D341Med (cell line): ENCODE measurements at places on chromosomes 5 and 9.

DNA sequence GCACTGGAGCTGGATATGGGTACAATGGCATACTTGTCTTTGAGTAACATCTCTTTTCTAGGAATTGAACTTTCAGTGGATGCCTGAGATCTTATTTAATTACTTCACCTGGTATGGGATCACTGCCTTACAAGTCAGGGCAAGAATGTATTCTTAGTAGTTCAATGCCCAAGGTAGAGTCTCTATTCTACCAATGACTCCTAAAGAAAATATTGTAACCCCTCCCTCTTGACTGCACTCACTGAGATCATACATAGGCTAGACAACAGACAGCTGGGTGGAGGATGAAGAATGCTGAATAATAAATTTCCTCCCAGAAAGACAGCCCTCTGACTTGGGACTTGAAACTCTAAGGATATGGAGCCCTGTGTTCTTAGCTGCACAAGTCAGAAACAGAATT lies 1216.3 kb upstream of the ACO1 start:
- no peak for DNase-seq

DNA sequence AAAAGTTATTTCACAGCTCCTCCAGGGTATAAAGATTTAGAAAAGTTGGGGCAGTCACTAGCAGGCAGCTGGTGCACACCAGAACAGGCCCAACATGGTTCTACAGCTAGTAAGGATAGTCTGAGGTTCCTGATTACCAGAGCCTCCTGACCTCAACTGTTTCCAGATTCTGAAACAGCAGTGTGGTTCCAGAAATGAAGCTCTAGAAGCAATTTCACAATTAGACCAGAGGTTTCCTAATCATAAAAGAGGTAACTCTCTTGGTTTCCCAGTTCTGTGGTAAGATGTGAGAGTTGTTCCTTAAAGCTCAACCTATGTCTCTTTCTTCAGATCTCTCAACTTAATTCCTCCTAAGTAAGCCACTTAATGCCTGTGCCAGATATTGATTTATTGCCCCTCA lies 11.9 kb downstream of the AGTPBP1 start:
- no peak for DNase-seq

DNA sequence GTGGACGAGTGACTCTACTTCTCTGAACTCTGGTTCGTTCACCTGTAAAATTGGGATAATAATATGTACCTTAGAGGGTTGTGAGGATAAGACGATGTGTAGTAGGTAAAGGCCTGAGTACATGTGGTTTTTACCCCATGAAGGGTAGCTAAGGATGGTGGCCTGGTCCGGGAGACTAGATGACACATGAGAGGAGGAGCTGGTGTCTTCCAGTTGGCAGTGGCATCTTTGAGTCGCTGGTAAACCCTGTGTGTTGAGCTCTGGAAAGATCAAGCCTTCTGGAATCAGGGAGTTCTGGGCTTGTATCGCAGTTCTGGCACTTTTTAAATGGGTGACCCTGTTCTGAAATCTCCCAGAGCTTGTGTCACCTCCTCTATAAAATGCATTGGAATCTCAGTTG lies 166.4 kb upstream of the ZNF618 start:
- no peak for DNase-seq

GRCh38 chr9:70120834-70121510 lies 77.3 kb downstream of the MAMDC2 start:
- peak; percentile 40 for DNase-seq

DNA sequence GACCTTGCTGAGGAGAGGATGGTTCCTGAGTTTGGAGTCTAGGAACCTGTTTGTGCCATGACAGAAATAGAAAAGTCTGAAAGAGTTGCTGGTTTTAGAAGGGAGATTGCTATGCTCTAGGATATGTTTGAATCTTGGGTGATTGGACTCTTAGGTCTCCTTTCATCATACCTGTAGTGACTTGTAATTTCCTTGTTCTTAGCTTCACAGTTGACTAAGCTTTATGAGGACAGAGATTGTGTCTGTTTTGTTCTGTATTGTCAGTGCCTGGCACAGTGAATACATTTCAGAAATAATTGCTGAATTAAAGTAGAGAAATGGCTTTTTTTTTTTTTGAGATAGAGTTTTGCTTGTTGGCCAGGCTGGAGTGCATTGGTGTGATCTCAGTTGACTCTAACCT lies 31.5 kb downstream of the GAPVD1 start:
- no peak for DNase-seq

- no peak for DNase-seq
Measured at GRCh38 chr9:33661176-33661575, 134.2 kb upstream of the PRSS3 start.

DNA sequence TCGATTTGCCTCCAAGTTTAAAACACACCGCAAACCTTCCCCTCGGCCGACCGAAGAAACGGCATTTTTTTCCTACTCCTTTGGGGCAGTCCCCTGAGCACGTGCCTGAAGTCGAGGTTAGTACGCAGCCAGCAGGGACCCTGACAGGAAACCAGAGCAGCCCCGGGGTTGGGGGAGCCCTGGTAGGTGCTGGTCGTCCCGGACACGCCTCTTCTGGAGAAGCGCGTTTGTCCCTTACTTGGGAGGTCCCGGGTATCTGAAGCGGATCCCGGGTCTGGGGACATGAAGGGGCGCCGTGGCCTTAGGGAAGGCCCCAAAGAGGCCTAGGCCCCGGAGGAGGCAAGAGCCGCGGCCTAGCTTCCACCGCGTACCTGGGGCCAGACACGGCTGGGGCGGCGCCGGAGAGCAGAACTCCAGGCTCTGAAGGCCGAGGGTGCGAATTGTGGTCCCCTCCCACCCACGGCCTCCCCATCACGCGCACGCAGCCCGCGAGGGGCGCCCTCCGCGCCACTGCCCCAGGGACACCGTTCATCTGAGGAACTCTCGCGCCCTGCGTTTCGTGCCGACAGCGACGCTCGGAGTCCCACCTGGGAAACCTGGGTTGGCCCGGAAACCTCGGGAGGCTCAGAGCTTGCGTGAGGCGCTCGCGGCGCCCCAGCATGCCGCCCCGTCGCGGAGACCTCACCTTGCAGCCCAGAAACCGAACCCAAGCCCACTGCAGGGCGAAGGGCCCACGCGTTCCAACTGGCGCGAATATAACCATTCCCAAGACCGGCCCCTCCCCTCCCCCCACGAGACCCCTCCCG lies 10.4 kb downstream of the OTP start:
- no peak for DNase-seq

- no peak for DNase-seq
Measured at GRCh38 chr9:101219030-101219429, 165.8 kb downstream of the BAAT start.

DNA sequence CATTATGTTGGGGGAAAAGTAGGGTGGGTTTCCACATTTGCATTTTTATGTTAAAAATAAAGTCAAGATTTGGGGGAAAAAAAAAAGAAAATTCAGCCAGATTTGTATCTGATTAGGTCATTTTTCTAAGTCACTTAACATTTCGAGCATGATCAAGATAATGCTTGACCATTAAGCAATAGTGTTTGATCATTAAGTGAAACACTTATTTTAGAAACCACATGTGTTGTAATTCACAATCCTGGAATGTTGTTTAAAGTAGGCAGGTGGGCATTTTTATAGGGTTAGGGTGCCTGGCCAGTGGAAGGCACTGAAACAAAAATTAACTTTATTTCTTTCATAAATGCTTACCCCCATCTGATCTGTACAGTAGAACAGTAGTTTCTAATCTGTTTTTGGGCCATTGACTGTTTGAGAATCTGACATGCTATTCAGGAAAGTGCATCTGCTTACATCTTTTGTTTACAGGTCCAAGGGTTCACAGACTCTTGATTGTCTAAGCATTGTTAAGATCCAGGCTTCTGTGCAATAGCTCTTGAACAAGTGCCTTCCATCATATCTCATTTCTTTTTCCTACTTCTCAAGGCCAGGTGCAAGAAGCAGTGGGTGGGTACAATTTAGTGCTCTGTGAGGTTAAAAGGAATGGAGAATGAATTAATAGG lies 9.1 kb downstream of the ZCCHC9 start:
- no peak for DNase-seq

GRCh38 chr9:111743275-111743674 lies 51.5 kb downstream of the SHOC1 start:
- DNase-seq: no peak

DNA sequence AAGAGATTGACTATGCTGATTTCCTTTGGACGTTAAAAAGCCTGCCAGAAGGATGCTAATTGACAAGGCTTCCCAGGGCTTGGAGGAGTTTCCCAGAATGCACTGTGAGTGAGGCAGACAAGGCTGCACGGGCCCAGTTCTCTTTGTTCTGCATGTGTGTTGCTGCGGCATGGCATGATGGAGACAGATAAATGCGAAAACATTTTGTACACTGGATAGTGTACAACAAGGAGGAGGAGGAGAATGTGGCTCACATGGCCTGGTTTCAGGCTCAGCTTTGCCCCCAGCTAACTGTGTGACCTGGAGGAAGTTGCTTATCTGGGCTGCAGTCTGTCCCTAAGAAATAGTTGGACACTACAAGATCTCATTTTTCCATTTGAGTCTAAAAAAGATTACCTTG lies 135.5 kb upstream of the CPEB4 start:
- no peak for DNase-seq

- DNase-seq: no peak
Measured at GRCh38 chr5:37738057-37738691, 101.7 kb downstream of the GDNF start.

DNA sequence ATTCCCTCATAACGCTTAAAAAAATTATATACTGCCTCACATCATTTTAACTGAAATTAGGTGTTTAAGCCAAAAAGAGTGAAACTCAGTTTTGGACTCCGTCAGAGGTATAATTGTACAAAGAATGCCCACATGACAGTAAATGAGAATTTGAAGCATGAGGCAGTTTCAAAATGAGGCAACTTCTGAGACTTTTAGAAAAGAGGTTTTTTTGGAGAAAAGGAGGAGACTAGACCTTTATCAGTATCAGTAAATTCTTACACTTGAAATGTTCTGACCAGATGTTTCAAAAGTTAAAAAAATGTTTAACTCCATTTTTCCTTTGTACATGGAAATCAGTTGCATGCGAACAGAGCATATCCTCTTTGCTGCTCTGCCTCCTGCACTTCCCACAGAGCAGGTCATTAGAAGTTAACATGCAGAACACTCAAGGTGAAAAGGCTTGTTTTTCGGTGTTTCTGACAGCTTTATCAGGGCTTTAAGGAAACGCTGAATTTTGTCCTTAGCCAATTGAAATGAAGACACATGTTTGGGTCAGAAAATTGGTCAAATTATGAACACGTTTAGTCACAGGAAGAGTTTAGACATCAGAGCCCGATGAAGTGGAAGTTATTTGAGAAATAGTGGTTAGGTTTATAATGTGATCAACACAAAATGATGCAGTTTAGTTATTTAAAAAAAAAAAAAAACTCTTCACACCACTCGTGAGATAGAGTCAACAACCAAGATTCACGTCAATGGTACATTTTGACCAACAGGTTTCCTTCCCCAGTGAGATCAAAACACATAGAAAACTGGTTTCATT lies 59.5 kb downstream of the PIK3R1 start:
- no peak for DNase-seq

- no peak for DNase-seq
Measured at GRCh38 chr9:71721855-71722254, 46.5 kb downstream of the CEMIP2 start.
